ENCODE measurements at places on chromosomes 3 and 15.

DNA sequence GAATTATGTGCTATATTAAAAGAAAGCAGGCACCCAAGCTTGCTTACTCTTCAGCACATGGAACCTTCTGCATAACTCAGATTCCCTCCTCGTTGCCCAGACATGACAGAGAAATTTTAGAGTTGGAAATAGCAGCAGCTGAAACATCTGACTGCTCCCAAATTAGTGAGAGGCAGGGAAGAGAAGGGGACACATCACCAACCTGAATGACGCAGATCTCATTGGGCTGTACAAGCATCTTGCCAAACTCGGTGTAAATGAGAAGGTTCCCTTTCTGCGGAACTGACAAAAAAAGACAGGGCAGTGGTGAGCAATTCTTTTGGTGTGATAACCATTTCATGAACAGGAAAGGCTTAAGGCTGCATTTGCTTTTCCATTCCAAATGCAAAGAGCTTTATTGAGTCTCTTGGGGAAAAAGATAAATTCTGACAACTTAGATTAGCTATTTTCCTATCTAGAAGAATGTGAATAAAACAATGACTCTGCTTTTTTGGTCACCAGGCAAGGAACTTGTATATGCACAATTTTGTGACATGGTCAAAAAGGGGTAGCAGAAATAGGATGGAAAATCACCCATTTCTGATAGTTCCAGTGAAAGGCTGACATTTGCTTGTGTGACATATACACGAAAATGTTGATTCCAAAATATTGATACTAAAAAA lies 35.1 kb downstream of the HGD start:
- no peak for DNase-seq

- no peak for DNase-seq
Observed at GRCh38 chr3:47365213-47366153, 15.3 kb upstream of the PTPN23 start.

DNA sequence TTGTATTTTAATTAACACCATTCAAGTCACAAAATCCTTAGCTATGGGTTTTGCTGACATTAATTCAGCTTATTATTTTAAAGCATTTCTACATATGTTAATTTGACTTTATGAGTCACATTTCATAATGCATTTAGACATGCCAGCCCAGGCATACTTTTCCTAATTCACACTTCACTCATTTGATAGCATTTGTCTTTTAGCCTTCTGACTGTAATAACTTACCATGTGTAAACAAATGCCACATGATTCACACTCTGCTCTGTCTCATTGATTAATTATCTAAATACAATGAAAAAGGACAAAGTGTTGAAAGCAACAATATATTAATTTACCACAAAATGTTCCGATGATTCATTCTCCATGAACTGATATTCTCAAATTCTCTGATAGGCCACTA lies 927.8 kb upstream of the EPHA6 start:
- no peak for DNase-seq

DNA sequence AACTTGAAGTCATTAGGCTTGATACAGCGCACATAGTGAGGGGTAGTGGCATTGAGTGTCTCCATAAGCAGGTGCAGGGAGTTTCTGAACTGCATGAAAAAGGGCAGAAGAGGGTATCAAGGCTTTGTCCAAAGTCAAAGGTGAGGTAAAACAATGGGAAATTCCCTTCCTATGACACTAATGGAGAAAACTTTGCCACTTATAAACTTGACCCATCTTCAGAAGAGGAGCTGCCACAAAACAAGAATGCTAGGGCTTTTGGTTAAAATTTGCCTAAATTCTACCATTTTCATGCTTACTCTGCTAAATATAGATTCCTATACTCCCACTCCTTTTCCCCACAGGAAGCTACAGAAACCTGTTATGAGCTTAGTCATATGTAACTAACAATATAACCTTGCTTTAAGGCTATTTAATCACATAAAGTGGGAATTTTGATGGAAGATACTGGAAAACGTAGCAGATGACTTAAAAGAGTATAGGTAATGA lies 87.5 kb upstream of the MYO5C start:
- DNase-seq, result no peak

DNA sequence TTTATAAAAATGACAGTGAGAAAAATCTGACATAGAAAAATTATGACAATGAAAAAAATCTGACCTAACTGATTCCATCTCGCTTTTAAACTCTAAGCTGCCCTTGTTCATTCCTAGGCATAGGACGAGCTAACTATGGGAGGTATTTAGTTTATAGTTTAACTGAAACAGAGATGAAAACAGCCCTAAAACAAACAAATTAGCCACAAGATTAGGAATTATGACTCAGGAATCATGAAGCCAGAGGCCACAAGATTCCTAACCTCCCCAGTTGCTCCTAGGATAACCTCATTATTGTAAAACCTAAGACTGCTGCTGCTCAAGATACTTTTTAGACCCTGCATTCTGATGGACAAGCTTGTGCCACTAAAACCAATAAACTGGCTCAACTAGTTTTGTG lies 122.7 kb upstream of the MNS1 start:
- no peak for DNase-seq

DNA sequence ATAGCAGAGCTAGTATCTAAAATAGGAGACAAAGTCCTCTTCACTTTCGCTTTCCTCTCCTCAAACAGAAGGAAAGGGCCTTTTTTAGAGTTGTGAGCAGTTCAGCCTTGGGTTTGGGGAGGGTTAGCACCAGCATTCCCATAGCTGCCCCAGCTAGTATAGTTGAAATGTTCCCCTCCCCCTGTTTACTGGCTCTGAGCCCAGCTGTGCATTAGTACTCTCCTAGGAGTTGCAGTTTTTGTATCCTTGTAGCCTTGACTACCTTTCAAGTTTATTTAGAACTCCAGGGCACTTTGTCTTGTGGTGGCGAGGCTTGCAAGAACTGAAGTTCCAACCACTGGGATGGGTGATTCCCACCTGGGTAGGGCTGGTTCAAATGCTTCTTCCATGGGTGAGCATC lies 245.1 kb upstream of the NAALADL2 start:
- DNase-seq, result no peak

DNA sequence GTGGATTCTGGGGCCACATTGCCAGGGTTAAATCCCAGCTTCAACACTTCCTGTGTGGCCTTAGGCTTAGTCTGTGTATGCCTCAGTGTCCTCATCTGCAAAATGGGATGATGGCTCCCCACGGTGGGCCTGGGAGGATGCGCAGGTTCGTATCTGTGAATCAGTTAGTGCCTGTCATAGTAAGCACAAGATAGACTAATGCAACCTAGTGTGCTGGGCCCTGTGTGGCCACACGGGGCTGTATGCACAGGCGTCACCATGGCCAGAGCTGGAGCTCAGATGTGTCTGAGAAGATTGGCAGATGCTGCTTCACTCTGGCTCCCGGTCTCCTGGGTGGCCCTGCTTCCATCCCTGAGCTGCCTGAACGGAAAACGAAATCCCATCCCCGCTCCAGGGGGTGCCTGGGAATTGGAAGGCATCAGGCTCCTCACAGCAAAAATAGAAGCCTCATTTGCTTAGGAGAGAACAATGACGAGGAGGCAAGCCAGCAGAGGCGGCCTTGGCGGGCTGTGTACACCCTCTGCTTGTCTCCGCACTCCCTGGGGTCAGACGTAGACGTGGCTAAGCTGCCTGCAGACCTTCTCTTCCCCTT lies 103.6 kb downstream of the APBA2 start:
- no peak for DNase-seq

GRCh38 chr3:159451067-159451466 lies 537.6 kb upstream of the IL12A start:
- no peak for DNase-seq

GRCh38 chr3:80052271-80052670 lies 284.5 kb upstream of the ROBO1 start:
- DNase-seq, result no peak

- no peak for DNase-seq
Observed at GRCh38 chr3:98612996-98613517, 19.6 kb upstream of the CPOX start.

- no peak for DNase-seq
Observed at GRCh38 chr15:36080759-36081158, 498.7 kb upstream of the CDIN1 start.

DNA sequence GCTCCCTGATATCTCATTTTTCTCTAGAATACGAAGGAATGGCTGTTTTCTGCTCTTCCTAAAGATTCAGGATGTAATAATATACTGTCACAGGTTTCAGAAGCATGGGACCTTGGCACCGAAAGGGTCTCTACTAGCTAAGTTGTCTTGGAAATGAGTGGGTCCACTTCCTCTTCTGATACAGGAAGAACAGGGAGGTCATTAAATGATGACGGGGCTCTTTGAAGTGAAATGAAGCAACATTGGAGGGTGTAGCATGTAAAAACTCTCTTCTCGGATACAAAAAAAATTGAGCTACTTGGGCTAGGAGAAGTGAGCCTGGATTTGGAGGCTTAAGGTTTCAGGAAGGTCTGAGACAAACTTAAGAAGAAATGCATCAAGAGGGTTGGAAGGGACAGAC lies 349.8 kb upstream of the TPRG1 start:
- DNase-seq, result no peak

DNA sequence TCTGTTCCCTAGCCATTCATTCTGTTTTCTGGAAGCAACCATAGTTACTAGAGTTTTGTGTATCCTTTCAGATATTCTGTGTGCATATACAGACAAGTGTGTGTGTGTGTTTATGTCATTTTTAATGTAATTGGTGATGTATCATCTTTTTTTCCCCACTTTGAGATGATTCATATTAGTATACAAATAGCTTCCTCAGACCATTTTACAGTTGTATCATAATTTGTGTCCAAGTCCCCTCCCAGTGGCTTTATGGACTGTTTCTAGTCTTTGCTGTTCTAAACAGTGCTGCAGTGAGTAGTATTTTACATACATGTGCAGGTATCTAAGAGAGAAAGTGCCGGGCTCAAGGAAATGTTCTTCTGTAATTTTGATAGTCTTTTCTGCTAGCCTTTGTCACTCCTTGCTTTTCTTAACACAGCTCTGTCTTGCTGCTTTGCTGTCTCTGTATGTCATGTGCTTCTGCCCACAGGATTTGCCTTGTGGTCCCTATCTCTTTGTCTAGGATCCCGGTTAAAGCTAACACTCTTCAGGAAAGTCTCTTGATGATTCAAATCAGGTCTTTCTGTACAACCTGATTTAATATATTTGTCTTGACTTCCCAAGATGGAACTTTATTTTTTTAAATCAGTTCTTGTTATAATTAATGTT lies 31.5 kb upstream of the FBXL22 start:
- no peak for DNase-seq

DNA sequence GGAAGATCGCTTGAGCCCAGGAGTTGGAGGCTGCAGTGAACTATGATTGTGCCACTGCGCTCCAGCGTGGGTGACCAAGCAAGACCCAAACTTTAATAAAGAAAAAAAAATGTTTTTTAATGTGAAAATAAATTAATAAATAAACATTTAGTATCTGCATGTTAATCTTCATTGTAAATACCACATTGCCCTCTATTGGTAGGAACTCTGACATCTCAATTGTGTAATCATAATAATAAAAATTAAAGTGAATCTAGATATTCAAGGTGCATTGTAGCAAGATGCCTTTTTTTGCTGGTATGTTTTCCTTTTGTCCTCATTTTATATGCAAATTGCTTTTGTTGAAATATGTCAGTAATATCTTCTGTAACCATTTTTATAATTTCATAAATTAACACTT lies 95.0 kb upstream of the LIMD1 start:
- no peak for DNase-seq

GRCh38 chr15:92807971-92808571 lies 92.1 kb upstream of the CHD2 start:
- peak; percentile 70 for DNase-seq
